Lung (tissue), 17 donors: ENCODE measurements at places on chromosomes 4 and X. TPM values are rescaled to one million over a fixed set of nuclear protein-coding genes. Genes with fewer than 3 reads are reported as not detected.
A peak's percentile ranks its signal among the peaks of the same experiment; 100 is the strongest.

Gene SULT1E1
- total RNA-seq = 146 TPM

Gene STATH
- not detected for total RNA-seq

- no peaks in the 10 kb centered on the region for H3K36me3 ChIP-seq
- no peak overlapping the region for H3K4me3 ChIP-seq
- no peak overlapping the region for H3K27ac ChIP-seq
- no peaks in the 10 kb centered on the region for H3K4me1 ChIP-seq
- H3K27me3 ChIP-seq = peaks cover 38% of the 10 kb centered on the region
- no peak for DNase-seq
Measured at GRCh38 chrX:111282991-111283390, 12.7 kb upstream of the CAPN6 start.

GRCh38 chr4:159268607-159269006 lies 165.7 kb downstream of the RAPGEF2 start:
- H3K4me3 ChIP-seq = no peak overlapping the region
- no peaks in the 10 kb centered on the region for H3K27me3 ChIP-seq

Gene CD38
- total RNA-seq = 47.2 TPM

- DNase-seq = no peak
- no peak overlapping the region for H3K4me3 ChIP-seq
- no peaks in the 10 kb centered on the region for H3K36me3 ChIP-seq
- no peaks in the 10 kb centered on the region for H3K4me1 ChIP-seq
Measured at GRCh38 chr4:126057371-126057770, 742.6 kb downstream of the FAT4 start.

Gene CT45A5
- not detected for total RNA-seq

GRCh38 chrX:44871931-44872820 lies 812 bp upstream of the KDM6A start:
- H3K4me3 ChIP-seq = peak overlapping the region; percentile 79
- peak overlapping the region; percentile 99 for H3K27ac ChIP-seq
- no peaks in the 10 kb centered on the region for H3K27me3 ChIP-seq

- H3K27ac ChIP-seq = no peak overlapping the region
- no peaks in the 10 kb centered on the region for H3K36me3 ChIP-seq
Measured at GRCh38 chr4:36990128-36990872, 254.2 kb upstream of the NWD2 start.

DNA sequence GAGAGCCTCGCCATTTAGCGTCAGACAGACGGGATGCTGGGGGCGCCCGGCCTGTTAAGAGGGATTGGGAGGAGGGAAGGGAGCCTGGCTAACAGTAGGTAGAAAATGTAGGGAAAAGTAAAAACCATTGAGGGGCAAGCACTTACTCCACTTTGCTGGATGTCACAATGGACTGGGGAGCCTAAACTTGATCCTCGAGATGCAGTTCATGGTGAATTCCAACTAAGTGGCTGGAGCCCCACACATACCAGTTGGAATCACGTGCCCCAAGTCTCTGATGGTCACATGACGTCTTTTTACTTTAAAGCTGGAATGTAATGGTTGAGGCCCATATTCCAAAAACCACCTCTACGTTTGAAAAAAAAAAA lies 1.5 kb downstream of the PLS3 start:
- peak overlapping the region; percentile 68 for H3K4me3 ChIP-seq
- H3K27ac ChIP-seq = peak overlapping the region; percentile 89
- no peaks in the 10 kb centered on the region for H3K4me1 ChIP-seq
- peaks cover 58% of the 10 kb centered on the region for H3K27me3 ChIP-seq

- no peak overlapping the region for H3K27ac ChIP-seq
- no peak overlapping the region for H3K4me3 ChIP-seq
- DNase-seq = no peak
- H3K36me3 ChIP-seq = no peaks in the 10 kb centered on the region
- no peaks in the 10 kb centered on the region for H3K27me3 ChIP-seq
Measured at GRCh38 chr4:182741914-182742313, 175.3 kb downstream of the DCTD start.

DNA sequence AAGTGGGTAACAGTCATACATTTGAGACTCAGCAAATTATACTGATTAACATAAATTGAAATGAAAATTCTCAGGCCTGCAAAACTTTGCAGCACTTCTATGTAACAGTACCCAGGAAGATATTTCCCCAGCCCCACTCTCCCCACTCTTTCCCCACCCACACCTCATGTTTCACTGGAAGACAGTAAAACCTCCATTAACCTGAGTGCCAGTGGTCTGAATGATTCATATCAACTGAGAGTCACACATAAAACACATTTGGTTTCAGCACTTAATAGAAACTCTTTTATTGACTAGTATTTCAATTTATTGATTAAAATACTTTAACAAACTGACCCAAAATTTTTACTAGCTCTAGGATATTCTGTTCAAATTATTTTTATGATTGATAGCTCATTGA lies 6.9 kb downstream of the CXCL6 start:
- H3K4me3 ChIP-seq = no peak overlapping the region
- no peaks in the 10 kb centered on the region for H3K27me3 ChIP-seq
- H3K27ac ChIP-seq = no peak overlapping the region
- no peak for DNase-seq
- H3K4me1 ChIP-seq = no peaks in the 10 kb centered on the region

Gene METTL14
- 39.4 TPM for total RNA-seq

DNA sequence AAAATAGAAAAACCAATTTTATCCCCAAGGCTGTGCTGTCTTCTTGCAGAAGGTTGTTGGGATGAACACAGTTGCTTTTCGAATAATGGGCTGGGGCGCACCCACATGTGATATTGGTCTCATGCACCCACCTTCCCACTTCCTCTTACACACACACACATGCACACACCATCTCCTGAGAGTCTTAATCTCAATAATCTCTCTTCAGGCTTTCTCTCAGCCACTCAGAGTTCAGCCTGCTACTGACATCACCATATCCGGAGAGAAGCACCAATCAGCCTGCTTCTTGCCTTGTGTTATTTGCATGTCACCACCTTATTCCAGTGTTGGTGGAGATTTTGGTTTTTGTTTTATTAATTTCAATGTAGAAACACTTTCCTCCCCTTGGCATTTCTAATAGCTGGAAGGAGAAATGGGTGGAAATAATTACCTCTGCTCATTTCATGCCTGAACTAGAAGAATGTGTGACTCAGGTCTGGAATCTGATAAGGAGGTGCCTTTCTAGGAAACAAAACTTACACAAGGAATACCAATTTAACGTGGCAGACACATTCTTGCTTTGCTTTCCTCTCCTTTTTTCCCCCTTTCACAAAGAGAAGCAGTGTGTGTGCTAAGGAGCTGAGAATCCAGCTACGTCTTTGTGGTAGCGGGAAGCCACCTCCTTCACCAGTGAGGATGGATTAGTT lies 400.2 kb downstream of the MID1IP1 start:
- no peaks in the 10 kb centered on the region for H3K36me3 ChIP-seq
- H3K27me3 ChIP-seq = peaks cover 15% of the 10 kb centered on the region
- H3K4me3 ChIP-seq = no peak overlapping the region
- no peaks in the 10 kb centered on the region for H3K4me1 ChIP-seq
- no peak overlapping the region for H3K27ac ChIP-seq
- no peak for DNase-seq

DNA sequence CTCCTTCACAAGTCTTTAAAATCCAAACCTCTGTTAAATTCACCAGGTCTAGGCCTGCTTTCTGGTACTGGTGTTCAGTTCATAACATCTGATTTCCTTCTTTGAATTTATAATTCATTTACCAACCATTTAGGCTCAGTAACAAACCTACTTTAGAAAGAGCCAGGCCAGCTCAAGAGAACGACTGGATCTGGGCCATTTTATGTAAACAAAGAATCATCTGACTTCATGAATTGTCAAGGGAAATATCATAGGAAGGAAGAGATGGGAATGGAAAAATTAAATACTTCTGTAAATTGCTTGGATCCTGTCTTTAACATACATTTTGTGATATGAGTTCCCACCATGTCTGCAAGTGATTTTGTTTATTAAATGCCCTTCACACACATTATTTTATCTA lies 36.5 kb downstream of the DCHS2 start:
- H3K27me3 ChIP-seq = no peaks in the 10 kb centered on the region
- H3K27ac ChIP-seq = no peak overlapping the region
- DNase-seq = no peak
- no peak overlapping the region for H3K4me3 ChIP-seq

Gene SLITRK2
- total RNA-seq = 1.2 TPM

- H3K4me1 ChIP-seq = no peaks in the 10 kb centered on the region
- no peak overlapping the region for H3K4me3 ChIP-seq
- no peaks in the 10 kb centered on the region for H3K36me3 ChIP-seq
- peaks cover 19% of the 10 kb centered on the region for H3K27me3 ChIP-seq
- no peak for DNase-seq
- H3K27ac ChIP-seq = no peak overlapping the region
Measured at GRCh38 chrX:96764864-96765263, 80.2 kb downstream of the DIAPH2 start.

Gene XAGE5
- not detected for total RNA-seq

DNA sequence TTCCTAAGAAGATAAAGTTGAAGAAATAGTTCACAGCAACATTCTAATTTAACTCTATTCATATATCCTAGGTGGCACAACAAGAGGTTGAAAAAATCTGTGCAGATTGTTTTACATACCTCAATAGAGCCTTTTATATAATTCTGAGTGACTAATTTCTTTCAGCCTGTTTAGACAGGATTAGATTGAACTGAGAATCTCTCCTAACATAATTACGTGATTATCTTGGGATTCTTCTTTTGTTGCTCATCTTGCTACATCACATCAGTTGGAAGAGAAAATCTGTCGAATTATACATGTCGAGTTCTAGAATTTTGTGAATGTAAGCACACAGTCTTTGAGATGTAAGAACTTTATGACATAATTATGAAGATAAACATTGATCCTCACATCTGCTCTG lies 1873.7 kb upstream of the IGFBP7 start:
- H3K27ac ChIP-seq = no peak overlapping the region
- no peak overlapping the region for H3K4me3 ChIP-seq
- no peaks in the 10 kb centered on the region for H3K36me3 ChIP-seq
- no peak for DNase-seq
- no peaks in the 10 kb centered on the region for H3K27me3 ChIP-seq
- no peaks in the 10 kb centered on the region for H3K4me1 ChIP-seq

Gene RAB39B
- 0.63 TPM for total RNA-seq
